Stimulated activated CD4-positive, alpha-beta T cell treated with anti-CD3 and anti-CD28 coated beads, Interleukin-12 subunit alpha, Interleukin-12 subunit beta, amount 100 ng/mL, for 48 hours (primary cell): ENCODE measurements at places on chromosomes 4 and X.

DNA sequence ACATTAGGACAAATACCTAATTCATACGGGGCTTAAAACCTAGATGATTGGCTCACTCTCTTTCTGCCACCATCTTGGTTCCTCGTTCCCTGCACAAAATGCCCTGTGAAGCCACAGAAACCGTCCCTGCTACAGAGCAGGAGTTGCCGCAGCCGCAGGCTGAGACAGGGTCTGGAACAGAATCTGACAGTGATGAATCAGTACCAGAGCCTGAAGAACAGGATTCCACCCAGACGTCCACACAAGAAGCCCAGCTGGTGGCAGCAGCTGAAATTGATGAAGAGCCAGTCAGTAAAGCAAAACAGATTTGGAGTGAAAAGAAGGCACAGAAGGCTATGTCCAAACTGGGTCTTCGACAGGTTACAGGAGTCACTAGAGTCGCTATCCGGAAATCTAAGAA lies 34.3 kb downstream of the TRIM61 start:
- DNase-seq: no peak

DNA sequence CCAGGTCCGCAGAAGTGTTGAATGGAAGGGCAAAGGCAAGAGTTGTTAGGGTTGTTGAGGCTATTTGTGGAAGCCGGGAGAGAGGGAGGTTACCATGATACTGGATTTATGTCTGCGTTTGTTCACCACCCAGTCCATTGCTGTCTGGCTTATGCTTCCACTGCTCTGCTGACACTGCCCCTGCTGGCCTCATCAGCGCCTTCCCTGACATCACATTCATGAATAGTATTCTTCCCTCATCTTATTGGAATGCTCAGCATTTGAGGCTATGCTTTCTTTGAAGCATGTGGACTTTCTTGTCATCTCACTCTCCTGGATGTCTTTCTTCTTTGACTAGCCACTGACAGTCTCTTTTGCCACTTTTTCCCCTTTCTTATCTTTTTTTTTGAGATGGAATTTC lies 10.3 kb downstream of the GNL3L start:
- no peak for DNase-seq

- no peak for DNase-seq
Observed at GRCh38 chrX:132741689-132742088, 216.7 kb downstream of the HS6ST2 start.

- DNase-seq: no peak
Observed at GRCh38 chrX:65644621-65645289, 22.7 kb upstream of the MSN start.

DNA sequence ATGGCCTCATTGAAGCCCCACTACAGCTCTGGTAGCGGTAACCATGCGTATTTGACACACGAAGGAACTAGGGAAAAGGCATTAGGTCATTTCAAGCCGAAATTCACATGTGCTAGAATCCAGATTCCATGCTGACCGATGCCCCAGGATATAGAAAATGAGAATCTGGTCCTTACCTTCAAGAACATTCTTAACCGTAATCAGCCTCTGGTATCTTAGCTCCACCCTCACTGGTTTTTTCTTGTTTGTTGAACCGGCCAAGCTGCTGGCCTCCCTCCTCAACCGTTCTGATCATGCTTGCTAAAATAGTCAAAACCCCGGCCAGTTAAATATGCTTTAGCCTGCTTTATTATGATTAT lies 876 bp downstream of the HPRT1 start:
- DNase-seq: peak; percentile 2

DNA sequence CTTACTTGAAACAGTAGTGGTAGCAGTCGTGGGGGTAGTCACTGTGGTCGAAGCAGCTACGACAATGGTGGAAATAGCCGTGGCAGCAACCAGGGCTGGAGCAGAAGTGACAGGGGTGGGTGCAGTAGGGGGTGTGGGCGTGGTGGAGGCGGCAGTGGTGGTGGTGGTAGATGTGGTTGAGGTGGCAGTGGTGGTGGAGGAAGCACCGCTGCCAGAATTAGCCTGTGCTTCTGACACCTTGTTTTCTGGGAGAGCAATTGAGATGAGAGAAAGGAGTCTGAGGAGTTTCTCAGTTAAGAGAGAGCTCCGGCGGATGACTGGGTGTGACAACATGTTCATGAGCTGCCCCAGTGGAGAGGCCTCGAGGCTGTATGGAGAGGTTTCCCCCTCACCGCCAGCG lies 113.5 kb upstream of the HSD17B10 start:
- no peak for DNase-seq

DNA sequence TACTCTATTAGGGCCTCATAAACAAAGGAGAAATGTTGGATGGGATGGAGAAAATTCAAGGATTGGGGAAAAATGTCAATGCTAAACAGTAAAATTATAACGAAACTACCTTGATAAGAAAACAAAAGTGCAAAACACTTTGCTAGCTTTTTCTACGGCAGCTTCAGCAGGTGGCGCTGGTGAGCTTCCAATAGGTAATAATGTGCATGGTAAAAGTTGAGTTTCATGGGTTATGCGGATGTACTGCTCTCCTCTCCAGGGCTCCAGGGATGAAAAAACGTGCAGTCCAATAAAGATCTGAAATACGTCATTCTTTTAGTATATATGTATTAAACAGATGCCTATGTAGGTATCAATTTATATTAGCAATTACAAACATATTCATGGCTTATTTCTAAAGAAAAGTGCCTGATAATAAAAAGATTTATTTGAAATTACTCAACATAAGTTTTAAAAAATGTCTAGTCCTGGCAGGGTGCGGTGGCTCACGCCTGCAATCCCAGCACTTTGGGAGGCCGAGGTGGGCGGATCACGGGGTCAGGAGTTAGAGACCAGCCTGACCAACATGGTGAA lies 239.6 kb downstream of the GRXCR1 start:
- DNase-seq: peak; percentile 20

DNA sequence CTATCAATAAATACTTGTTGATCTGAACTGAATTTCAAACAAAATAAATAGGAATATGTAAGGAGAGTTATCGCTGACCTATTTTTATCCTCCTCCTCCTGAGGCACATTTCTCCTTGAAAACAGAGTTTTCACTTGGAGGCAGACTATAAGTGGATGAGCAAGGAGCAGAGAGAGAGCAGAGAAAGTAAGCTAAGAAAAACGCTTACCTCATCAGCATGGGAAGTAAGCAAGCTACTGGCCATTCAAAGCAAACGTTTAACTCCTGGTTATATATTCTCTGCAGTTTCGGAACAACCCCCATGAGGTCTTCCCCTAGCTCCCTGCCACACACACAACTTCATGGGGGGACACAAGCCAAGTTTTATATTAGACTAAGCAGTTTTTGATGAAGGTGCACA lies 13.2 kb downstream of the ZDHHC9 start:
- no peak for DNase-seq

- no peak for DNase-seq
Observed at GRCh38 chr4:186329372-186329771, 63.4 kb downstream of the F11 start.

DNA sequence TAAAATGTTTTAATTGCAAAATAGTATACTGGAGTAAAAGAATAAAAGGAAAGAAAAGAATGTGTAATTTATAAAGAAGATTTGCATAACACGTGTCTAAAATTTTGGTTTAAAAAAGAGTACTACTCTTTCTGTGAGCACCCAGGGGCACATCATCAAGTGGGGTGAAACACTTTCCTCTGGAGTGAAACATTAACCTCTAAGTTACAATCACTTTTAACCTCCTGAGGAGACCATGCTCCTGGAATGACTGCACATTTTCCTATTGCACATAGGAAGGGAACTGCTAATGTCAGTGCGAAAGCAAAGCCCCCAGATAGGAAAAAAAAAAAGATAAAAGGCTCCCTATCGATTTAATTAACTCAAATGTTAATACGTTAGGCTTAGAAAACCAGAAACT lies 13.3 kb downstream of the VEGFC start:
- DNase-seq: no peak

- no peak for DNase-seq
Observed at GRCh38 chr4:108371282-108371681, 202.6 kb upstream of the LEF1 start.

DNA sequence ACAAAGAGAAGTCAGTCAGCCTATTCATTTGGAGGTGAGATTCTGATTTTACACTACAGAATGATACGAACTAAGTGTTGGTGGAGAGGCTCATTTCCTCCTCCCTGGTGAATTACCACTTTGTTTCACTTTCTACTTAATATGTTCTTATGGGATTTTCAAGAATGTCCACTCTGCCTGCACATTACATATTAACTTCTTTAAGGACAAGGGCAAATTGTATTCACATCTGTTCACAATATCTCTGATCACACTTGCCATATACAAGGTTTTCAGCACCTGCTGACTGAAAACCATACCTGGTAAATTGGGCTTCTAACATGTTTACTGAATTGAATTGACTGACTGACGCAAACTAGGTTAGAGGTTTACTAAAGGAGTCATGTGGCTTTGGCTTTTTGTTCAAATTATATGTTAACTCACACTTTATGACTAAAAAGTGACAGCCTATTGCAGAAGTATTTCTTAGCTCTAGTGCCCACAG lies 188.4 kb upstream of the MBNL3 start:
- no peak for DNase-seq

DNA sequence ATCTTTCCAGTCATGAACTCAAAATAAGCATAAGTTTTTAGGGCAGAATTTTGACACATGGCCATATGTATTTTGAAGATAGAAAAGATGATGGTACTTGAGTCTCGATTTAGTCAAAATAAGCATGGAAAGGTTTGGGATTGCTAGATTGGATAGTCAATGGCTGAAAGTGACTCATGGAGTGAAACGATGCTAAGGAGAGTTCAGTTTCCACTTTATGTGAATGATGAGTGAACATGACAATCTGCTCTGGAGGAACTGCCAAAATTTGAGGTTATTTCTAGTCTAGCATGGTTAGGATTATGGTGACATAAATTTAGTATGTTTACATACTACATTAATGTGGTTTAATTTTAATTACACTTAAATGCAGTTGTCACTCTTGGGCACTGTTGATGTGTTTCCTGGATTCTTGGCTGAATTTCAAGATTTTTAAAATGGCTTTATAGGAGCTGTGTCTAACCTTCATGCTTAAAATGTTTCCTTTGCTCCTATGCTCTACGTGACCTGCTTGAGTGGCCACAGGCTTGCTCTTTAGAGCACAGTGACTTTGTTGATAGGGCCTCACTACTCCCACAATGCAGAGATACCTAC lies 17.1 kb downstream of the DDX3X start:
- DNase-seq: no peak

GRCh38 chrX:130789793-130790192 lies 113.2 kb downstream of the ENOX2 start:
- no peak for DNase-seq

- DNase-seq: no peak
Observed at GRCh38 chr4:15677507-15677988, 4.1 kb upstream of the FAM200B start.

DNA sequence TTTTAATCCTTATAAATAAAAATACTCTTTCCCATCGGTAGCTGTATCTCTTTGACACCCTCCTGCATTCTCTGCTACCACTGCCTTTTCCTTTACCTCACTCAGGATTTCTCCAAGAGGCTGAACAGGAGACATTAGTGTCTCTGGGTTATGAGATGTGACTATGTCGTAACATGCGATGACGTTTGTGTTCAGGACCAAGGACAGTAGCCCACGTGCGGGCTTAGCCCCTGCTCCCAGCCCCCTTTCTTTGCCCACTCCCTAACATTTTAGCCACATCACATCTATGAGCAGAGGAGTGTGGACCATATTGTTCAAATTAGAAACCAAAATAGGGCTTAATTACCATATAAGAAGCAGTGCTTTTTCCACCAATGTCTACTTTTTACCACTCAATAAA lies 369.3 kb downstream of the FBXW7 start:
- no peak for DNase-seq

- DNase-seq: no peak
Observed at GRCh38 chr4:42149004-42149403, 3.5 kb downstream of the BEND4 start.

- DNase-seq: no peak
Observed at GRCh38 chrX:40043895-40044294, 53.9 kb downstream of the BCOR start.

- no peak for DNase-seq
Observed at GRCh38 chr4:23213198-23213597, 520.5 kb downstream of the GBA3 start.

DNA sequence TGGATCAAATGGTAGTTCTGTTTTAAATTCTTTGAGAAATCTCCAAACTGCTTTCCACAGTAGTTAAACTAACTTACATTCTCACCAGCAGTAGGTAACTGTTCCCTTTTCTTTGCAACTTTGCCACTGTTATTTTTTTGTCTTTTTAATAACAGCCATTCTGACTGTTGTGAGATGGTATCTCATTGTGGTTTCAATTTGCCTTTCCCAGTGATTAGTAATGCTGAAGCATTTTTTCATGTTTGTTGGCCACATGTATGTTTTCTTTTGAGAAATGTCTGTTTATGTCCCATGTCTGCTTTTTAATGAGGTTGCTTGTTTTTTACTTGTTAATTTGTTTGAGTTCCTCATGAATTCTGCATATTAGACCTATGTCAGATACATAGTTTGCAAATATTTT lies 198.8 kb downstream of the RAB28 start:
- DNase-seq: no peak

- DNase-seq: no peak
Observed at GRCh38 chr4:109803924-109804571, 2.2 kb upstream of the CFI start.

GRCh38 chr4:180205276-180205675 lies 2037.9 kb upstream of the TENM3 start:
- no peak for DNase-seq

DNA sequence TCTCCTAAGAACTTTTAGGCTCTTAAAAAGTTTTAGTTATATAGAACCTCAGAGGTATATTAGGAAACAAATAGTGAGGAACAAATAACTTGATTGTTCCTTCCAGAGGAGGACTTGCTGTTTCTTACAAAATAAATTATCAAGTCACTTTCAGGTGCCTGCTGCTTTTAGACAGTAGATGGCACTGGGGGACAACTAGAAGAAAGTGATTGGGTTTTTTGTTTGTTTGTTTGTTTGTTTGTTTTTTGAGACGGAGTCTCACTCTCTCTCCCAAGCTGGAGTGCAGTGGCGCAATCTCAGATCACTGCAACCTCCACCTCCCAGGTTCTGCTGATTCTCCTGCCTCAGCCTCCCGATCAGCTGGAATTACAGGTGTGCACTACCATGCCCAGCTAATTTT lies 35.4 kb upstream of the CDKL5 start:
- DNase-seq: no peak

- DNase-seq: no peak
Observed at GRCh38 chr4:152360045-152360410, 175.9 kb downstream of the FBXW7 start.

DNA sequence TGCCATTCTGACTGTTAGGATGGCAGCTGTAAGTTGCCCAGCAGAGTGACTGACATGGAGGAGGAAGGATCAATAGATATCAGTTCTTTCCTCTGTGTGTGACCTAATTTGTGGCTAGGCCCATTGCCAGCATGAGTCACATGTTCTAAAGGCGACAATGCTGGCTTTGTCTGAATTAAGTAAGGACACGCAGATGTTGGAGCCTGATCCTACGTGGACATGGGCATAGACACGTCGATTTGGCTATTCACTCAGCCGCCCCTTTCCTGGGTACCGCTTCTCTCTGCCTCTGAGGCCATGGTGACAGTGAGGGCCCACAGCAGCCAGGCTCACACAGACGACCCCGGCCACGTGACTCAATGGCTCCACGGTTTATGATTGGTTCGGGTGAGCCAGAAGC lies 16.3 kb downstream of the PROM1 start:
- no peak for DNase-seq
